ENCODE measurements at places on chromosomes 4 and X. TPM values are rescaled to one million over a fixed set of nuclear protein-coding genes. Genes with fewer than 3 reads are reported as not detected.

DNA sequence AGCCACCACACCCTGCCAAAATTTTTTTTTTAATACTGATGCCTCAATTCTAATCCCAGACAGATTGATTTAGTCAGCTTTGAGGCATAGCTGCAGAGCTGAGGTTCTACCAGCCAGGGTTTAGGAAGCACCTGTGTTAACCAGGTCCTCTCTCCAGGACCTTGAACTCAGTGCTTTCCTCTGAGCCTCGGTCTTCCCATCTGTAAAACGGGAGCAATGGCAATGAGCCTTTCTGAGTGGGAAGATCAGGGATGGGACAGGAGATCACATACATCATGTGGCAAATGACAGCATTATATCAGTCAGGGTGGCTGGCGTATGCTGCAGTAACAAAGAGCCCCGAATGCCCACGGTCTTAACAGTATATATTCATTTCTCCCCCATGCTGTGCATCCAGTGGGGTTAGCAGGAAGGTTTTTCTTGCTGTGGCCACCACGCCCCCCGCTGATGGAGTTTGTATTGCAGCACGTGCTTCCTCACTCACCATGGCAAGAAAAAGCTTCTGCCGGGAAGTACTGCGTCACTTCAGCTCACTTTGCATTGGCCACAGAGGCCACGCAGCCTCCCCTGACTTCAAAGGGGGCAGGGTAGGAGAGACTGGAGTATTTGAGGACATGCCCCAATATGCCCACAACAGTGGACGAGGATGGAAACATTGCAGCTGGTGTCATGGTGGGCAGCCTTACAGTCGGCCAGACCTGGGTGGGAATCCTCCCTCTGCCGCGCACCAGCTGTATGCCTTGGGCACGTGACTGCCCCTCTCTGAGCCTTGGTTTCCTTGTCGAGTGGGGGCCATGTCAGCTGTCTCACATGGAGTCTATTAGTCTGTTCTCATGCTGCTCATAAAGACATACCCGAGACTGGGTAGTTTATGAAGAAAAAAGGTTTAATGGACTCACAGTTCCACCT lies 24.1 kb upstream of the MRFAP1 start:
- peak overlapping the region; percentile 64 for H3K27ac ChIP-seq
- H3K4me3 ChIP-seq, result no peak overlapping the region
- DNase-seq, result no peak
- peaks cover 57% of the 10 kb centered on the region for H3K36me3 ChIP-seq
- no peaks in the 10 kb centered on the region for H3K4me1 ChIP-seq
- H3K27me3 ChIP-seq, result peaks cover 3% of the 10 kb centered on the region

Gene IL1RAPL2
- not detected for polyA plus RNA-seq

Gene AKAP4
- polyA plus RNA-seq, result not detected

DNA sequence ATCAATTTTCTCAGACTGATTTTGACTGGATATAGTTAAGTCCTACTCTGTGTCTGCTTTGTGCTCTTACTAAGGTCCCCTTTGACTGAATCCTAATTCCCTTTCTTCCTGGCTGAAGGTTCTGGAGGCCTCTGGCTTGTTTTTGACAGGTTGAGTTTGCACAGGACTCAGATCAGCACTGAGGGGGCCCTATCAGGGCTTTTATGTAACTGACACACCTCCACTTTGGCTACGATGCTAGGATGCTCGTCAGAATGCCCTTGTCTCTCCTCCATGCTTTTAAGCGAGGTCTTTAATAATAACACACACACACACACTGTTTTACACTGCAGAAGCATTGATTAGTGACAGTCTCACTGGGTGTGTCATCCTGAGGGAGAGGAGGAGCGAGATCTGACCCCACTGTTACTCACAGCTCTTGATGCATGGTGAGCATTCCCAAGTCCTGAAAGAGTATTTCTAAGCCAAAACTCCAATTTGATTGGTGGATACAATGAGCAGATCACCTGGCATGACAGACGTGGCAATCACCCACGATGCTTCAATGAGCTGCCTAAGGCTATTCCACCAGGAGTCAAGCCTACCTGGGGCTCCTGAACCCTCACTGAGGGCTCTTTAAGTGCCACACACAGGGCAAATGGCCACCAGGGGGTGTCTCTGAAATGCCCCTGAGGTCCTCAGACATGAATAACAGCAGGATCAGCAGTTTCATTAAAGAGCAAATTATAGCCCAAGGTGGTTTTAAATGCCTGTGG lies 130.4 kb upstream of the CPEB2 start:
- H3K36me3 ChIP-seq, result no peaks in the 10 kb centered on the region
- H3K27me3 ChIP-seq, result no peaks in the 10 kb centered on the region
- no peak overlapping the region for H3K4me3 ChIP-seq
- H3K27ac ChIP-seq, result no peak overlapping the region
- DNase-seq, result peak; percentile 14

Gene DRD5
- polyA plus RNA-seq, result not detected

Gene GK2
- not detected for polyA plus RNA-seq

- H3K27ac ChIP-seq, result no peak overlapping the region
- no peak for DNase-seq
- H3K4me3 ChIP-seq, result no peak overlapping the region
- H3K4me1 ChIP-seq, result no peaks in the 10 kb centered on the region
Measured at GRCh38 chr4:137393044-137393443, 139.2 kb downstream of the PCDH18 start.

GRCh38 chr4:56475917-56476316 lies 8.5 kb downstream of the SRP72 start:
- DNase-seq, result no peak
- no peak overlapping the region for H3K4me3 ChIP-seq
- peaks cover 6% of the 10 kb centered on the region for H3K4me1 ChIP-seq
- H3K36me3 ChIP-seq, result peaks cover 60% of the 10 kb centered on the region

DNA sequence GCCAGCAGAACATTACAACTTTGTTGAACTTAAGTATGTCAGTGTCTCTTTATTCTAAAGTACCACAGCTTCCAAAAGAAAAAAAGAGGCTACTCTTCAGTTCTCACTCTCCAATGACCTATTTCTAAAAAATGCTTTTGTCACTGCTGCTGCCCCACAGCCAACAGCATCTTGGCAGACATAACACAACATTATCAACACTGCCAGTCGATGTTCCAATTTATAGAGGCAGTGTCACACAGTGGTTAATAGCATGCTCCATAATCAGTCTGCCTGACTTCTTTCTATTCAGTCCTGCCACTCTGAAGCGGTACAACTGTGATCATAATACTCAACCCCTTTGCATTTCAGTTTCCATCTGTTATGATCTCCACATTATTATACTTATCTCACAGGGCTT lies 69.2 kb downstream of the PLS3 start:
- H3K36me3 ChIP-seq, result no peaks in the 10 kb centered on the region
- H3K27ac ChIP-seq, result no peak overlapping the region
- H3K4me1 ChIP-seq, result no peaks in the 10 kb centered on the region
- no peaks in the 10 kb centered on the region for H3K27me3 ChIP-seq
- no peak overlapping the region for H3K4me3 ChIP-seq

GRCh38 chrX:114580336-114580735 lies 3.5 kb upstream of the HTR2C start:
- no peak overlapping the region for H3K27ac ChIP-seq
- no peaks in the 10 kb centered on the region for H3K4me1 ChIP-seq
- no peak for DNase-seq
- no peak overlapping the region for H3K4me3 ChIP-seq
- no peaks in the 10 kb centered on the region for H3K36me3 ChIP-seq
- H3K27me3 ChIP-seq, result peaks cover 19% of the 10 kb centered on the region

Gene AWAT2
- not detected for polyA plus RNA-seq

Gene SLC16A2
- polyA plus RNA-seq, result 0.07 TPM

GRCh38 chr4:72255269-72255668 lies 223.5 kb downstream of the NPFFR2 start:
- no peaks in the 10 kb centered on the region for H3K4me1 ChIP-seq
- no peak for DNase-seq
- H3K27me3 ChIP-seq, result no peaks in the 10 kb centered on the region
- no peak overlapping the region for H3K27ac ChIP-seq

Gene ARX
- polyA plus RNA-seq, result not detected

Gene CCSER1
- polyA plus RNA-seq, result 0.90 TPM

- no peak overlapping the region for H3K27ac ChIP-seq
- no peak overlapping the region for H3K4me3 ChIP-seq
- H3K36me3 ChIP-seq, result peaks cover 7% of the 10 kb centered on the region
- no peak for DNase-seq
- no peaks in the 10 kb centered on the region for H3K27me3 ChIP-seq
- peaks cover 54% of the 10 kb centered on the region for H3K4me1 ChIP-seq
Measured at GRCh38 chr4:105192474-105192873, 45.8 kb downstream of the TET2 start.

Gene GPR78
- polyA plus RNA-seq, result not detected

DNA sequence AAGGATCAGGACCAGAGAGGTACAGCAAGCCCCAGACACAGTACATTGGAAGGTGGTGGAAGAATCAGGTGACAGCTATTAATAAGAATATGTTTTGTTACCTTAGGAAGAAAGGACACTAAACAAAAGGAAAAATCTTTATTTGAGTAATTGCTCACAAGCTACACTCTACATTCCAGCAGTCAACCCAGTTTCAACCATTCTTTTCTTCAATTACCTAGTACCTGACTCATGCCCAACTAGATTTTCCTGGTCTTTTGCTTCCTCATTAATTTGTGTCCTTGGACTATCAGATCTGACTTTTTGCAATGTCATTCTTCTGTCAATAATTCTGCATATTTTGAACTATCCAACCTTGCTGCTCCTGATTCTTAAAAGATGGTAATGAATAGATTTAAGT lies 22.5 kb upstream of the GLRA2 start:
- peaks cover 4% of the 10 kb centered on the region for H3K27me3 ChIP-seq
- no peak overlapping the region for H3K4me3 ChIP-seq
- H3K36me3 ChIP-seq, result no peaks in the 10 kb centered on the region
- no peak for DNase-seq

Gene HS6ST2
- not detected for polyA plus RNA-seq

- H3K27ac ChIP-seq, result no peak overlapping the region
- H3K4me1 ChIP-seq, result no peaks in the 10 kb centered on the region
- H3K4me3 ChIP-seq, result no peak overlapping the region
- no peak for DNase-seq
- H3K36me3 ChIP-seq, result no peaks in the 10 kb centered on the region
- H3K27me3 ChIP-seq, result peaks cover 35% of the 10 kb centered on the region
Measured at GRCh38 chrX:637660-638481, 7.3 kb downstream of the SHOX start.

- H3K27ac ChIP-seq, result no peak overlapping the region
- no peak for DNase-seq
- H3K36me3 ChIP-seq, result no peaks in the 10 kb centered on the region
- H3K4me3 ChIP-seq, result no peak overlapping the region
- H3K27me3 ChIP-seq, result peaks cover 2% of the 10 kb centered on the region
Measured at GRCh38 chrX:78708262-78708661, 39.3 kb upstream of the LPAR4 start.

- no peaks in the 10 kb centered on the region for H3K4me1 ChIP-seq
- no peaks in the 10 kb centered on the region for H3K27me3 ChIP-seq
- DNase-seq, result no peak
- no peak overlapping the region for H3K27ac ChIP-seq
Measured at GRCh38 chrX:9899640-9900111, 67.5 kb upstream of the CLDN34 start.

Gene HSD17B11
- polyA plus RNA-seq, result 105 TPM

DNA sequence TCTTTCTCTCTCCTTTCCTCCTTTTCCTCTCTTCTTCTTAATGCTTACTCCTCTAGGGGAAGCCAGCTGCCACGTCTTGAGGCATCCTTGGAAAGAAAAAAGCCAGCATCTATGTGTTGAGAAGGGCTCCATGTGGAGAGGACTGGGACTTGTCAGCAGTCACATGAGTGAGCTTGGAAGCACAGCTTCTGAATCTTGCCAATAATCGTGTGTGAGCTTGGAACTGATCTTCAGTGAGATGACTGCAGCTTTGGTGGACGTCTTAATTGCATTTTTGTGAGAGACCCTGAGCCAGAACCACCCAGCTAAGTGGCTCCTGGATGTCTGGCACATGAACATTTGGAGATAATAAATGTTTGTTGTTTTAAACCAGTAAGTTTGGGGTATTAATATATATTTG lies 371.7 kb downstream of the SLITRK2 start:
- H3K4me1 ChIP-seq, result no peaks in the 10 kb centered on the region
- no peak overlapping the region for H3K27ac ChIP-seq
- H3K36me3 ChIP-seq, result no peaks in the 10 kb centered on the region
- DNase-seq, result no peak
- no peaks in the 10 kb centered on the region for H3K27me3 ChIP-seq
- no peak overlapping the region for H3K4me3 ChIP-seq

Data from immature natural killer cell (primary cell).